ENCODE measurements at places on chromosomes 6 and 20.

DNA sequence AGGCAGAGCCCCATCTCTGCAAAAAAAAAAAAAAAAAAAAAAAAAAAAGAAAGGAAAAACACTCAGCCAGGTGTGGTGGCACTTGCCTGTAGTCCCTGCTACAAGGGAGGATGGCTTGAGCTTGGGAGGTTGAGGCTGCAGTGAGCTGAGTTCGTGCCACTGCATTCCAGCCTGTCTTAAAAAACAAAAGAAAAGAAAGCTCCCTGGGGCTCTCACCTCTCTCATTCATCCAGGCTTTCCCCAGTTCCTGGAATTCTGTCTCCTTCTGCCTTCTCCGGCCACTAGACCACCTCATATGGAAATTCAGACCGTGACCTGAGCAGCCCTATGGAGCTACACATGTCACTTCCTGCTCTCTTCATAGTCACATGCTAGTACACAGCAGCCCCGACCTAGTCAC lies 101.1 kb upstream of the TAB2 start:
- DNase-seq = no peak

GRCh38 chr6:19368511-19368910 lies 468.7 kb upstream of the ID4 start:
- DNase-seq = peak; percentile 54

DNA sequence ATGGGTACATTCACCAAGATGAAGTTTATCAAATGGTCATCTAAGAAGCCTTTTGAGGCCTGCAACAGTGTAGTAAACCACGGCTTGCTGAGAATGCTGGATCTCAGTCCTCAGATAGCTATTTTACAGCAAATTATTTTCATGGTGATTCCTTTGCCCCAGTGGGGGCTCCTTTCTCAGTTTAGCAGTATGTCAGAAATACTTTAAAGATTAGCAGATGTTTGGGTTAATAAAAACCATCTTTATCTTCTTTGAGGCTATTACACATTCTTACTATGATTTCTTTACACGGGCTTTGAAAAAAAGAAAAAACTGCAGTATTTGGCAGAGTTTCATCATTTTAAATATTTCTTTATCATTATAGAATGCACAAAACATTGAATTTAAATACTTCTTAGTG lies 10.7 kb downstream of the MYLIP start:
- peak; percentile 32 for DNase-seq

GRCh38 chr6:110246378-110246777 lies 66.2 kb downstream of the CDC40 start:
- no peak for DNase-seq

- DNase-seq = no peak
Observed at GRCh38 chr6:139641376-139641775, 266.9 kb upstream of the CITED2 start.

GRCh38 chr6:40588480-40588879 lies 1.3 kb upstream of the LRFN2 start:
- no peak for DNase-seq

Measured in fibroblast of villous mesenchyme (primary cell).